Bronchial epithelial cell (primary cell): ENCODE measurements at places on chromosomes 1 and 21. TPM values are rescaled to one million over a fixed set of nuclear protein-coding genes. Genes with fewer than 3 reads are reported as not detected.

CFHR3 gene
- not detected in 2 replicates for total RNA-seq

EFNA1 gene
- total RNA-seq = 31.9 and 54.3 TPM in 2 replicates

PAQR7 gene
- total RNA-seq = 12.6 and 20.7 TPM in 2 replicates

TTC22 gene
- 7.4 and 12.5 TPM in 2 replicates for total RNA-seq

C8A gene
- not detected in 2 replicates for total RNA-seq

TMEM82 gene
- not detected in 2 replicates for total RNA-seq

LCA5L gene
- total RNA-seq = 0.53 and 3.2 TPM in 2 replicates

TEDDM1 gene
- total RNA-seq = not detected in 2 replicates

AUNIP gene
- total RNA-seq = 2.4 TPM in 2 replicates

WLS gene
- total RNA-seq = 34.1 and 39.8 TPM in 2 replicates

DCST1 gene
- not detected in 2 replicates for total RNA-seq

RAB4A gene
- 33.4 and 39.0 TPM in 2 replicates for total RNA-seq

GBP1 gene
- 1.8 and 9.5 TPM in 2 replicates for total RNA-seq

TNFAIP8L2 gene
- not detected in 2 replicates for total RNA-seq

LHX8 gene
- not detected in 2 replicates for total RNA-seq

AADACL4 gene
- not detected in 2 replicates for total RNA-seq

CATSPERE gene
- under 0.01 and 0.13 TPM in 2 replicates for total RNA-seq

GPR37L1 gene
- total RNA-seq = under 0.01 TPM in 1 of 2 replicates, not detected in the other

LCE2A gene
- total RNA-seq = not detected in 2 replicates

SDC3 gene
- total RNA-seq = 2.4 and 4.7 TPM in 2 replicates

LRRC3 gene
- total RNA-seq = under 0.01 and 0.38 TPM in 2 replicates

ALX3 gene
- not detected in 2 replicates for total RNA-seq

PRSS38 gene
- not detected in 2 replicates for total RNA-seq

RNU1-4 gene
- total RNA-seq = 2,323 and 5,262 TPM in 2 replicates

TNNT2 gene
- total RNA-seq = 0.26 and 2.0 TPM in 2 replicates

RXFP4 gene
- total RNA-seq = not detected in 2 replicates

NHLH1 gene
- total RNA-seq = not detected in 2 replicates

SH2D2A gene
- 1.2 and 1.8 TPM in 2 replicates for total RNA-seq

HUNK gene
- under 0.01 TPM in 2 replicates for total RNA-seq

PLA2G4A gene
- 1.9 and 5.5 TPM in 2 replicates for total RNA-seq

SPRR2F gene
- total RNA-seq = not detected in 2 replicates

LGR6 gene
- total RNA-seq = under 0.01 TPM in 1 of 2 replicates, not detected in the other

FAM78B gene
- 0.13 and 0.26 TPM in 2 replicates for total RNA-seq

KIAA0040 gene
- 2.7 and 3.9 TPM in 2 replicates for total RNA-seq

PTPRU gene
- 40.8 and 53.2 TPM in 2 replicates for total RNA-seq

NOL9 gene
- total RNA-seq = 12.3 and 14.2 TPM in 2 replicates

KTI12 gene
- total RNA-seq = 5.6 and 10.0 TPM in 2 replicates

CORT gene
- total RNA-seq = 0.26 TPM in 2 replicates

TFF2 gene
- not detected in 2 replicates for total RNA-seq

ADGRL2 gene
- total RNA-seq = 35.3 and 82.7 TPM in 2 replicates

TIE1 gene
- 0.53 TPM in 1 of 2 replicates, not detected in the other for total RNA-seq

WNT3A gene
- total RNA-seq = not detected in 2 replicates

NBPF11 gene
- total RNA-seq = 4.6 and 5.8 TPM in 2 replicates

NCF2 gene
- total RNA-seq = 96.4 and 202 TPM in 2 replicates

EPHA10 gene
- 0.13 and 0.26 TPM in 2 replicates for total RNA-seq

TSPEAR gene
- not detected in 2 replicates for total RNA-seq

SPRR5 gene
- total RNA-seq = not detected in 2 replicates

MSH4 gene
- 0.26 and 0.51 TPM in 2 replicates for total RNA-seq

KRTAP7-1 gene
- not detected in 2 replicates for total RNA-seq

GBP4 gene
- total RNA-seq = under 0.01 TPM in 2 replicates

MRPS6 gene
- total RNA-seq = 12.0 and 14.2 TPM in 2 replicates

LPAR3 gene
- total RNA-seq = 37.1 and 104 TPM in 2 replicates

GBP6 gene
- total RNA-seq = 12.4 and 67.2 TPM in 2 replicates
